Mammary epithelial cell (primary cell): ENCODE measurements at places on chromosomes 16 and 17. TPM values are rescaled to one million over a fixed set of nuclear protein-coding genes. Genes with fewer than 3 reads are reported as not detected.

DNA sequence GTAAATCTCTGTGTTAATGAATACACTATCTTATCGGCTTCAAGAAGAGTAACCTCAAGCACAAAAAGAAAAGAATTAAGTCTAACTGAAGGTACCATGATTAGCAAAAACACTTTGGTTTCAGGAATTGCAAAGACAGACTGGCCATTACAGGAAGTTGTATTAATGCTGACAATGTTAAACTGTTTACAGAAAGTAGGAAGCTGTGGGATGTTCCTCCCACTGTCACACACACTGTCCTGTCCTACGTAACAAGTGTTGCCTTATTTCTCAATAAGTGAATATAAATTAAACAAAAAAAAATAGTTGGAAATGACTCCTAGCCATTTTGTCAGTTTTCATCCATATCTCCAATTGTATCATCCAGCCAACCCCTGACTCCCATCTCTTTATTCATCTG is 8.6 kb downstream of the GNA13 start:
- DNase-seq: no peak

KRTAP3-1 gene
- total RNA-seq: not detected

DNA sequence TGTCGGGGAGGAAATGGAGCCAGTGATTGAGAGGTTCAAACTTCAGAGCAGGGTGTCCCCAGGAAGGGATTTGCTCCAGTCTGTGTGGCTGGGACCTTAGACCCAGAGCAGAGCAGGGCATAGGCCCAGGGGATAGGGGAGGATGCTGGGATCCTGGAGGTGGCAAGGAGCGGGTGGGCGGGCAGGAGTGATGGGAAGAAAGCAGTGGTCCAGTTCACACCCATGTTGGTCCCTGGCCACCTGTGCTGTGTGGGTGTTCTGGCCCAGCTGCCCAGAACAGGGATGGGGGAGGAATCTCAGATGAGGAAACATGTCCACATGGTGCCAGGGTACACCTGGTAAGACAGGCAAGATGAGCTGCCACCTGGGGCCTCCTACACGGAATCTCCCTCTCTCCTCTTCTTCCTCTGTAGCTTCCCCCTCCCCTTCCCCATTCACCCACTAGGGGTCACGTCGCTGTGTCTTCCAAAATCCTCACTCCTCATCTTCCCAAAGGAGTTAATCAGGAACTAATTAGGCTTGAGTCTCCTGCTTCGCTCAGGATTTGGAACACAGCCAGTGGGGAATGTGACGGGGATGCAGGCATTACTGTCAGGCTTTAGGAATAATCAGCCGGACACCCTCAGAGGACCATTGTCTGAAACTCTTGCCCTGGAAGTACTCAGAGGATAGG is 2.3 kb downstream of the BEAN1 start:
- no peak for DNase-seq

GRCh38 chr17:75194879-75195278 is 10.6 kb upstream of the NUP85 start:
- DNase-seq: no peak

DNA sequence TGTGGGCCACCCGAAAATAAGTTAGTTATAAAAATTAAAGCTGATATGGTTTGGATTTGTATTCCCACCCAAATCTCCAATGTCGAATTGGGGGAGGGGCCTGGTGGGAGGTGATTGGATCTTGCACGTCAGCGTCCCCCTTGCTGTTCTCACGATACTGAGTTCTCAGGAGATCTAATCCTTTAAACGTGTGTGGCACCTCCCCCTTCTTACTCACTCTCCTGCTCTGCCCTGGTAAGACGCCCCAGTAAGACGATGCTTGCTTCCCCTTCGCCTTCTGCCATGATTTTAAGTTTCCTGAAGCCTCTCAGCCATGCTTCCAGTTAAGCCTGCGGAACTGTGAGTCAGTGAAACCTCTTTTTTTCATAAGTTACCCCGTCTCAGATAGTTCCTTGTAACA is 35.4 kb downstream of the SYCE1L start:
- DNase-seq: peak; percentile 13

DNA sequence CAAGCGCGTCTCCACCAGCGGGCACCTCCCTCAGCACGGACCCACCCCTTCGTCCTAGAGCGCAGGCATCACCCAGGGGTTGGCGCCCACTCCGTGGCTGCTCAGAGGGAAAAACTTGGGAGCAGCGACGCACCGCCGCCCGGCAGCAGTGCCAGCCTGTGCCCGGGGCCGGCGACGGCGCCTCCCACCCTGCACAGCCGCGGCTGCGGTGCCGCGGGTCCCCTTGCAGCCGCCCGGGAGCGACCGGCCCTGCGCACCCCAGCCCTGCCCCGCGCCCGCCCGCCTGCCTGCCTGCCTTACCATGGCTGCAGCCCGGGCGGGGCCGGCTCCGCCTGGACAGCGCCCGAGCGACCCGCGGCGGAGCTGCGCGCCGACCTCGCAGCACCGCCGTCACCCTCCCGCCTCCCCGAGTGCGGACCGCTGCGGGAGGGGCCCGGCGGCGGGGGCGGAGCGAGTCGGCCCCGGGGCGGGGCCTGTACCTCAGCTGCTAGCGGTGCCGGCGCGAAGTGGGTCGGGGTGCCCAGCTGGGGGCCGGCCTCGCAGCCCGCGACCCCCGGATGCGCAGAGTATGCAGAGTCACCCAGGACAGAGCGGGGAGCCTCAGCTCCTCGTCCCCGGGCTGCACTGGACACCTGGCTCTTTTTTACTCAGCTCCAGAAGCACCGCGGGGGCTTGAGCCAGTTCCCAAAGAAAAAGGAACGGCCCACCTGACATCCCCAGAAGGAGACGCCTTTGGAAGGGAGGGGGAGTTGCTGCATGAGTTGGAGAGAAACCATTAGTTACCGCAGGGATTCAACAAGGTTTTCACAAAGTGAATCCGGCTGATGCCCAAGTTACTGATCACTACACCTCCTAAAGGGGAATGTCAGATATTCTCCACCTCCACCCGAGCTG is 17.5 kb upstream of the MTMR4 start:
- peak; percentile 29 for DNase-seq
